ENCODE measurements at places on chromosomes 2 and 18.

- no peak for DNase-seq
Observed at GRCh38 chr2:138035608-138036217, 71.4 kb downstream of the HNMT start.

DNA sequence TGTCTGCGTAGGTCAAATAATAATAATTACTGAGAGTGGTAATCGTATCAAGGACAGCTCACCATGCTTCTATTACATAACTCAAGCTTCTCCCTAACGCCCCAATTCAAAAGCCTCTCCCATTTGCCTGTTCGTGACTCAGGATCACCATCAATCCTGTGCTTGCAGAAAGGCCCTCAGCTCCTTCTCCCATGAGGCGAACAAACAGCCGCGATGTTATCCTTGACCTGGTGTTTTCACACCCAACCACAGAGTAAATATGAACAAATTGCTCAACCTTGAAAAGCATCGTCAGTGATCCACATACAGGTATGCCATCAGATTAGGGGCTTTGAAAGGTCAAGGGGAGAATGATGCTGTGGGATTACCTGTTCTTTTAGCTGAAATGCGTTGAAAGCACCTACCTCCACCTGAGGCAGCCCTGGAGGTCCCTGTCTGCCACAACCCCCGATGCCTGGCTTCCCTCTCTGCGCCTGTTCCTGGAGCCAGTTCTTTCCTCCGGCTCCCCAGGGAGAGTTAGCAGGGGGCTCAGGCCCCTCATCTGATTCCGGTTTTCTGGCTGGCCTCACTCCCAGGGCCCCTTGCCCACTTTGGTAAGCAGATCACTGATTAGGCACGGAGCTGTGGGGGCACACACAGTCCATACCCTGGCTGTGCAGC is 39.1 kb upstream of the ODC1 start:
- peak; percentile 47 for DNase-seq

GRCh38 chr2:85111819-85112281 is 21.3 kb upstream of the TCF7L1 start:
- DNase-seq: no peak

- DNase-seq: no peak
Observed at GRCh38 chr2:187429989-187430388, 18.1 kb downstream of the CALCRL start.

DNA sequence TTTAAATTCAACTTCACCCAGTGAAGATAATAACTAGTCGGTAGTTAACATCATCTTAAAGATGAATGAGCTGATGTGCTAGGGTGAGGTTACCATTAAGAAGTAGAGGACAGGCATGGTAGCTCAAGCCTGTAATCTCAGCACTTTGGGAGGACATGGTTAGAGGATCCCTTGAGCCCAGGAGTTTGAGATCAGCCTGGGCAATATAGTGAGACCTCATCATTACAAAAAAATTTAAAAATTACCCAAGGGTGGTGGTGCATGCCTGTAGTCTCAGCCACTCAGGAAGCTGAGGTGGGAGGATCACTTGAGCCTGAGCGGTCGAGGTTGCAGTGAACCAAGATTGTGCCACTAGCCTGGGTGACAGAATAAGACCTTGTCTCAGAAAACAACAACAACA is 4.7 kb downstream of the GALNT5 start:
- DNase-seq: no peak
